Hematopoietic multipotent progenitor cell (in vitro differentiated cells): ENCODE measurements at places on chromosomes 2 and 18.

DNA sequence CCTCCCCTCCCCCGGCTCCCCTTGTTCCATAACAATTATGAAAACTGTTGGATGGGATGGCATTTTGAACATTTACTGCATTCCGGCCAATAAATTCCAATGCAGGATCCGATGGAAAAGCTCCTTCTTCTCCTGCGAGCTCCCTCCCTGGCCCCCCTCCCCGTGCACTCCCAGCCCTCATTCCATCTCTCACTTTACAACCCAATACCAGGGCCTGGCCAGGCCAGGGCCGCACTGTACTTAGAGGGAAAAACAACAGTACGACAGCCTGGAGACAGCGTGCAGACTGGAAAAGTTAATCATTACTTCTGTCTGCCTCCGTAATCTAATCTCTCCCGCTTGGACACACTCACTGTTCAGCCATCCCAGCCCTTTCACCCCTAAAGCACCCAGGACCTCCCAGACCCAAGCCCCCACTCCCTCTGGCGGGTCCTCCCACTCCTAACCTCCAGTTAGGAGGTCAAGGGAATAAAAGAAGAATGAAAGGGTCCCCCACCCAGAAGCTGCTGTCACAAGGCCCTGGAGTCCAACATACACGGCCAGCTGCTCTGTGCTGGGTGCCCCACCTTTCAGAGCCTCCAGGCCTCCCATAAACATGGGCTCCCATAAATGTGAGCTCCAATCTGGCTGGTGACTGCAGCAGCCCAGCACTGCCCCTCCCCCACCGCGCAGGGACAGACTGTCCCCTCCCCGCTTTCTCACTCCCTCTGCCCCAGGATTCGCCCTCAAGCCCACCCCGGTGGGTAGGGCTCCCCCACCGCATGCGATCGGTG is 20.6 kb downstream of the SMAD7 start:
- no peak for DNase-seq

- DNase-seq = no peak
These were observed 65.9 kb upstream of the YWHAQ start for GRCh38 chr2:9696731-9697130.

DNA sequence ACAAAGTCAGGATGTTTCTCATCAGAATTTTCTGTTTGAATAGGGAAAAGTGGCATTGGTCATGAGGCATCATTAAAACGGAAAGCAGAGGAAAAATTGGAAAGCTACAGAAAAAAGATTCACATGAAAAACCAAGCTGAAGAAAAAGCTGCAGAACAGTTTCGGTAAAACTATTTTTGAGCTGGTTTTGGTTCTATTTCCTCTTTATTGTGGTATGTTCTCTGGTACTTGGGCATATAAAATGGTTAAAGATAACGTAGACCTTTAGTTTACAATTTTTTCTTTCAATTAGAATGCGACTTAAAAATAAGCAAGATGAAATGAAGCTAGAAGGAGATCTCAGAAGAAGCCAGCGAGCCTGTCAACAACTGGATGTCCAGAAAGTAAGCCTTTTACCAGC is 7.6 kb downstream of the GPATCH11 start:
- DNase-seq = no peak

DNA sequence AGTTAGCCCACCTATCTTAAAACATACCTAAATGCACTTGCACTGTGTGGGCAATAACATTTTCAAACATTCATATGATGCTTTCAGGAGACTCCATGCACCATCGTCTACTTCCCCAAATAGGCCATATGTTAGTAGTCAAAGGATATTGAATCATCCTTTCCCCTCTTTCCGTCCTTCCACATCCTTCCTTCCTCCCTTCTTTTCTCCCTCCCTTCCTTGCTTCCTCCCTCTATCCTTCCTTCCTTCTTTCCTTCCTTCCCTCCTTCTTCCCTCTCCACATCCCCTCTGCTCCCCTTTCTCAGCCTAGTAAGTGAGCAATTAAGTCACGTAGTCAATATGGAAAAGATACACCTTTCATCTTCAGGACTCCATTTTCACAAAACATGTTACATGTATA is 73.8 kb downstream of the ZEB2 start:
- DNase-seq = no peak

DNA sequence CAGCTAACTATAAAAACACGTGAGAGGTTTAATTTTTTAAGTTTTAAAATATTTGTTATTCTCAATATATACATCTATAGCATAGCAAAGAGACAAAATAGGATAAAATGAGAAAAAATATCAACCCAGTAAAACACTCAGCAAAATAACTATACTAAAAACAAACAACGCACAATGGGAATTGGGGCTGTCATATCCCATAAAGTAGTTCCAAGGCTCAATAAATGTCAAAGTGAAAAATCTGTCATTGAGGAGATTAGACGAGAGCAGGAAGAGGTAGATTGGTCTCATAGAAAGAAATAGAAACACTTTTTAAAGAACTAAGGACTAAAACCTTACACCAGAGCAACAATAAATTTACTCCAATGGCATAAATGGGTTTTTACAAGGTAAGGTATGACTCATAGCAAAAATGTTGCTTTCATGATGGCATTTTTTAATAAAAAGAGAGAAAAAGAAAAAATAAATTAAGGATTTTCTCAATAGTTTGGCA is 153.7 kb downstream of the EVA1A start:
- DNase-seq = no peak

- peak; percentile 85 for DNase-seq
These were observed 61.6 kb downstream of the MFSD6 start for GRCh38 chr2:190469771-190470170.

DNA sequence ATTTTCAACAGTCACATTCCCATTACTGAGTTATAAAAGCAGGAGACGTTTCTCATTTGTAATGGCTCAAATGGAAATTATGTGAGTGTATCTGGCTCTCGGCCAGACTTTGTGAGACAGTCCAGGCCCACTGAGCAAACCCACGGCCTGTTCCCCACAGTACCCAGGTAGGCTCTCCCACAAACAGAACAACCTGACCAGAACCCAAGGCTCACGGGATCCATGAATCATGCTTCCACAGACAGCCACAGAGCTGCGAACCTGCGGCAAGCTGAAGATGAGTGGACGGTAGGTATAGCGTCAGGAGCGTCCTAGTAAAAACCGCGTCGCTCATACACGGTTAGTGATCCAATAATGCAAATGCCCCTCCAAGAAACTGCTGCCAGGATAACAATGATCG is 34.2 kb downstream of the NDUFA10 start:
- no peak for DNase-seq

- DNase-seq = no peak
These were observed 178.6 kb downstream of the GBX2 start for GRCh38 chr2:235989591-235989990.

- peak; percentile 39 for DNase-seq
These were observed 140.1 kb downstream of the NR4A2 start for GRCh38 chr2:156192468-156192867.

GRCh38 chr2:124822516-124822915 is 797.4 kb downstream of the CNTNAP5 start:
- DNase-seq = no peak
